ENCODE measurements at places on chromosomes 7 and 10.

- no peak overlapping the region for H3K4me3 ChIP-seq
- no peak for DNase-seq
- peaks cover 37% of the 10 kb centered on the region for H3K4me1 ChIP-seq
- H3K36me3 ChIP-seq: no peaks in the 10 kb centered on the region
- no peaks in the 10 kb centered on the region for H3K27me3 ChIP-seq
These were observed 705.0 kb downstream of the AUTS2 start for GRCh38 chr7:70303309-70303708.

DNA sequence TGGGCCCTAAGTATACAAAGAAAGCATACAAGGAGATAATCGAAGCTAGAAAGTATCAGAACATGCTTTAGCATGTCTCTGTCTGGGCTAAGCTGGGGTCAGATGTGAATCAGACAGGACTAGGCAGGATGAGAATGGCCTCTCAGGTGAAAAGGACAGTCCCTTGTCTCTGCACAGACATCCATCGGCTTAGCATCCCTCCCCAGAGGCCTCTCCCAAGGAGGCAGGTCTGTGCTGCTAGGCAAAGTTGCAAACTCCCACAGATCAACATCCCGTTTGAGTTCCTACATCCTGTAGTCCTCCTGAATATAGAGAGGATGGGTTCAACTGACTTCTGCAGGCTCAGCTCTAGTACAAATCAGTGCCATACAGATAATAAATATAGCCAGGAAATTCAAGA is 24.5 kb downstream of the CHST15 start:
- no peaks in the 10 kb centered on the region for H3K36me3 ChIP-seq
- no peak for DNase-seq
- no peak overlapping the region for H3K27ac ChIP-seq
- peaks cover 6% of the 10 kb centered on the region for H3K27me3 ChIP-seq
- peaks cover 27% of the 10 kb centered on the region for H3K4me1 ChIP-seq

- peaks cover 16% of the 10 kb centered on the region for H3K36me3 ChIP-seq
- peaks cover 37% of the 10 kb centered on the region for H3K4me1 ChIP-seq
- H3K4me3 ChIP-seq: no peak overlapping the region
- no peak overlapping the region for H3K27ac ChIP-seq
- no peak for DNase-seq
These were observed 24.4 kb downstream of the IPMK start for GRCh38 chr10:58243269-58243668.

DNA sequence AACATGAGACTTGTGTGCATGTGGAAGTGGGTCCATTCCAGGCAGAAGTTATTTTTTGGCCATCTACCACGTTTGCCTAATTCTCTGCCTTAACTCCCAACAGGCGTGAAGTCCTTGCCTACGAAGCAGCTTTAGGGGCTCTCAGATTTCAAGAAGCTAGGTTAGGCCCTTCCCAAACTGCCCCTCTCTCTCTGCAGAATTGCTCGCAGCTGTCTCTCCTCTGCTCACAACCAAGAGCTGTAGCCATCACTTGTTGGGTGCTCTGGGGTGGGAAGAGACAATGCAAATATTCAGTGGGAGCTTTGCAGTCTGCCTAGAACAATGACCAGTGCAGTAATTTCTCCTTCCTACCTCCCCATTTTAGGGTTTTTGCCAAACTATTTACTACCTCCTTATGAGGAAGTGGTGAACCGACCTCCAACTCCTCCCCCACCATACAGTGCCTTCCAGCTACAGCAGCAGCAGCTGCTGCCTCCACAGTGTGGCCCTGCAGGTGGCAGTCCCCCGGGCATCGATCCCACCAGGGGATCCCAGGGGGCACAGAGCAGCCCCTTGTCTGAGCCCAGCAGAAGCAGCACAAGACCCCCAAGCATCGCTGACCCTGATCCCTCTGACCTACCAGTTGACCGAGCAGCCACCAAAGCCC is 24.9 kb downstream of the CYP17A1 start:
- no peak overlapping the region for H3K4me3 ChIP-seq
- no peak for DNase-seq
- no peaks in the 10 kb centered on the region for H3K27me3 ChIP-seq

- H3K4me3 ChIP-seq: no peak overlapping the region
- H3K4me1 ChIP-seq: peaks cover 42% of the 10 kb centered on the region
- H3K36me3 ChIP-seq: no peaks in the 10 kb centered on the region
- H3K27me3 ChIP-seq: peaks cover 81% of the 10 kb centered on the region
- no peak overlapping the region for H3K27ac ChIP-seq
These were observed 2.0 kb upstream of the TNRC18 start for GRCh38 chr7:5425507-5426225.

DNA sequence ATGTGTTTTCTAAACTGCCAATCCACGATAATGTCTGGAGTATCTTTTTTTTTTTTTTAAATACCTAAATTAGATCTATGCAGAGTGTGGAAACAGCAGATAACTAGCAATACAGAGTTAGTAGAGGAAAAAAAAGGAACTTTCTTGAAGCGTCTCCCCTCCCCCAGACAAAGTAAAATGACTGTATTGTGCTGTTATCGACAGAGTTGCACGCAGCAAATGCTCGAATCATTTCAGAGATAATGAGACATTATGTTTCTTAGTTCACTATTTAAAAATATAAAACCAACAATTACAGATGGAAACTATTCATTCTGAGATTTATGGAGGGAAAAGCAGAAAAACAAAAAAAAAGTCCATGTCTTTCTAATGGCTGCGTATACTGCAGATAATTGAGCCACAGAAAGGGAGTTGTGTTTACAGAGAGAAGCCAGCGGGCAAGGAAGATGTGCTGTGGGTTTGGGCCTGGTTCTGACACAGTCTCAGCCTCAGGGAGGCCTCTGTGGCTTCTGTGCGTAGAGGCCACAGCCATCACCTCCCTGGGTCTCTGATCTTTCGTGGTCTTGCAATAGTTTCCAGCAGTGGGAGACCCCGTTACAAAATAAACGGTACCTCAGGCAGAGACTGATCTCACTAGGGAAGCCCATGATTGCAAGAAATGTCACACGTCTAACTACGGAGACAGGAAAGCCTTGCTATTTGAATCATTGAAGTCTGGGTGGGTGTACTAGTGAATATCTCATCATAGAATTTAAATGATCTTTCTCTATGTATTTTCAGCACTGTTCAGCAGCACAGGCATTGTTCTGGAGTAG is 19.1 kb upstream of the KLF6 start:
- no peaks in the 10 kb centered on the region for H3K36me3 ChIP-seq
- H3K27me3 ChIP-seq: no peaks in the 10 kb centered on the region
- DNase-seq: peak; percentile 74

- H3K4me3 ChIP-seq: no peak overlapping the region
- peaks cover 20% of the 10 kb centered on the region for H3K27me3 ChIP-seq
- H3K27ac ChIP-seq: no peak overlapping the region
- DNase-seq: no peak
- no peaks in the 10 kb centered on the region for H3K36me3 ChIP-seq
These were observed 11.5 kb downstream of the AUTS2 start for GRCh38 chr7:69609541-69610373.

GRCh38 chr7:45028920-45029344 is 28.9 kb downstream of the CCM2 start:
- no peak for DNase-seq
- peak overlapping the region; percentile 88 for H3K27ac ChIP-seq
- H3K36me3 ChIP-seq: peaks cover 78% of the 10 kb centered on the region

DNA sequence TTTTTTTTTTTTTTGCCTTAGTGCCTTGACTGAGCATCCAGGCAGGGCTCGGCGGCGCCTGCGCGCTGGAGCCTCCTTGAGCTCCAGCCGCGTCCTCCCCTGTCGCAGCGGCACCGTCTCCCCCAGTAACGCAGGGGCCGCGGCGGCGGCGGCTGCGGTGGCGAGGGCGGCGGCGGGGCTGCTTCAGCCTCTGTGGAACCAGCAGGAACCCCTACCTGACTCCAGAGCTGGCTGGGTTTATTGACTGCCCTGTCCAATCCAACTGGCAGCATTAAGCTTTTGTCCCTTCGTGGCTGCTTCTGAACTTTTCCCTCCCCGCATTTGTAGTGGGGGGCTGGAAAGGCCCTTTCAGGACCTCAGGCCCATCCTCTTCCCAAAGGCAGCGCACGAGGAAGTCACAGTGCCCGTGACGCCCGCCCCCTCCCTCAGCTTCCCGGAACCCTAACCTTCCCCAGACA is at the start of gene GPR85:
Gene GPR85, minus strand, starts transcription at position 397 of the 458 bp plus-strand sequence. CDS start 2,106 bp downstream, outside the sequence.
- peak within 1 kb of the TSS; percentile 56 for H3K4me3 ChIP-seq
- no peak within 1 kb of the TSS for H3K27ac ChIP-seq
- H3K4me1 ChIP-seq: peaks cover 6% of the 10 kb centered on the region
- peak; percentile 47 for DNase-seq

DNA sequence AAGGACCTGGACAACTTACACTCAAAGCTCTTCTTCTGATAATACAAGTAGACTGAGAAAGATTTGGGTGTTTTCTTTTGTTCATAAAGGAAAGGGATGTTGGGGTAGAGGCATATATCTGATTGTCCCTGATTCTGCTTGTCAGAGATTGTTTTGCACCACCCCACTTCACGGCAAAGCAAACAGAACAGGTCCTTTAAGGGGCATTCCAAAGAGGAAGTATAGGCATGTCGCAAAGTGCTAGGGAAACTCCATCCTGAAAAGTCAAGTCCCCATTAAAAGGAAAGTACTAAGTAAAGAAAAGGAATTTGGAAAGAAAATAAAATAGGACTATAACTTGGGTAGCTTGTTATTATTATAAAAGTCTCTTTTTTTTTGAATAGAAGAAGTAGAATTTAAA is 233.0 kb downstream of the DNAJB9 start:
- no peak overlapping the region for H3K4me3 ChIP-seq
- no peak for DNase-seq
- H3K36me3 ChIP-seq: no peaks in the 10 kb centered on the region
- peaks cover 3% of the 10 kb centered on the region for H3K27me3 ChIP-seq
- no peak overlapping the region for H3K27ac ChIP-seq
- H3K4me1 ChIP-seq: no peaks in the 10 kb centered on the region

GRCh38 chr10:48453451-48454301 is 147.2 kb downstream of the MAPK8 start:
- no peaks in the 10 kb centered on the region for H3K36me3 ChIP-seq
- H3K4me1 ChIP-seq: no peaks in the 10 kb centered on the region
- DNase-seq: peak; percentile 20
- H3K4me3 ChIP-seq: no peak overlapping the region
- H3K27ac ChIP-seq: no peak overlapping the region
- H3K27me3 ChIP-seq: peaks cover 6% of the 10 kb centered on the region

DNA sequence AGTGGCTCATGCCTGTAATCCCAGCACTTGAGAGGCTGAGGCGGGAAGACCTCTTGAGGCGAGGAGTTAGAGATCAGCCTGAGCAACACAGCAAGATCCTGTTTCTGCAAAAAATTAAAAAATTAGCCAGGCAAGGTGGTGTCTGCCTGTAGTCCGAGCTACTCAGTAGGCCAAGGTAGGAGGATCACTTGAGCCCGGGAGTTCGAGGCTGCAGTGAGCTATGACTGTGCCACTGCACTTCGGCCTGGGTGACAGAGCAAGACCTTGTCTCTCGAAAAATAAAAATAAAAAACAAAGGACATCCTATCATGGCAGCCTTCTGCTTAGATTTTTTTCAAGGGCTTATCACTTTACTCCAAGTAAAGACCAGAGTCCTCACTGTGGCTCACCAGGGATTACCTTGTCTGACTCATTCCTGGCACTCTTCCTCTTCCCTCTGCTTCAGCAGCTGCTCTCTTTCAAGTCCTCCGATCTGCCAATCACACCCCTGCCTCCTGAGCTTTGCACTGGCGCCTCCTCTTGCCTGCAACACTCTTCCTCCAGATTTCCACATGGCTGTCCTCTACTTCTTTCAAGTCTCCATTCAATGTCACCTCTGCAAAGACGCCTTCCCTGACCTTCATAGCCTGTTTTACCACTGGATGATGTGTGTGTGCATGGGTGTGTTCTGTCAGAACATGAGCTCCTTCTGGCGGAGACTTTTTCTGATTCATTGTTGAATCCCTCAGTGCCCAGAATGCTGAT is 7.7 kb downstream of the PRTFDC1 start:
- H3K27me3 ChIP-seq: no peaks in the 10 kb centered on the region
- H3K4me3 ChIP-seq: no peak overlapping the region
- H3K36me3 ChIP-seq: no peaks in the 10 kb centered on the region
- DNase-seq: no peak
- H3K27ac ChIP-seq: no peak overlapping the region

DNA sequence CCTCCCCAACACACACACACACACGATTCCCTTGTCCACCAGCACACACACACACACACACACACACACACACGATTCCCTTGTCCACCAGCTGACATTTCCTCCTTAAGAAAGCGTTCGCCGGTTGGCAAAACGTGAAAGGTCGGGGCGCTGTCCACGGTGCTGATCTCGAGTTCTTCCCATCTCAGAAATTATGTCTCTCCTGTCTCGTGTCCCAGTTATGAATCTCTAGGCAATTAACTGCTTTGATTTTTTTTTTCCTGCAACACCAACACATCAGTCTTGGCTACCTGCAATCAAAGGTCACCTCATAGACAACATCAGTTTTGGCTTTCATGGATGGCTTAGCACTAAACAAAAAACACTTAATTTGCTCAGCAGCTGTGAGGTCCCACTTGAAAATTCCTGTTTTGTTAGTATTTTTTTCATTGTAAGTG is 1.9 kb downstream of the INA start:
- H3K4me1 ChIP-seq: peaks cover 14% of the 10 kb centered on the region
- no peak overlapping the region for H3K4me3 ChIP-seq
- peak; percentile 57 for DNase-seq
- H3K36me3 ChIP-seq: no peaks in the 10 kb centered on the region
- no peak overlapping the region for H3K27ac ChIP-seq

DNA sequence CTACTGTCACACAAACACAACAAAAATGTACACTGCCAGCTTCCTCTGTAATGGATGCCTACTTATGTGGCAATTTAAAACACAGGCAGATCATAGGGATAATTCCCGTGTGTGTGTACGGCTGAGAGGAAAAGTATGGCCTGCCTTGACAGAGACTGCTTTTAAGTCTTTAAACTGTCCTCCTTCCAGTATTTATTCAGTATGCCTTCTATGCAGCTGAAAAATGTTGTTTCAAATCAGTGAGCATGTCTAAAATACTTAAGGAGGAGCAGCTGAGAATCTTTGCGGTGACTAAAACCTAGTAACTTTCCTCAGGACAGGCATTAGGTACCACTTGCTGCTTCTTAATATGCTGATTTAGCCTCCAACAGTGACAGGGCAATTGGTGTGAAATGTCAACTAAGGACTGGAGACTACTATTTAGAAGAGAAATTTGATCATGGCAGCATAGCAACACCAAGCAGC is 126.3 kb downstream of the CACNA2D1 start:
- H3K4me3 ChIP-seq: no peak overlapping the region
- H3K36me3 ChIP-seq: no peaks in the 10 kb centered on the region

- peaks cover 2% of the 10 kb centered on the region for H3K36me3 ChIP-seq
- H3K4me3 ChIP-seq: no peak overlapping the region
- DNase-seq: no peak
- peaks cover 22% of the 10 kb centered on the region for H3K4me1 ChIP-seq
- no peaks in the 10 kb centered on the region for H3K27me3 ChIP-seq
These were observed 3.5 kb downstream of the SH2D4B start for GRCh38 chr10:80540981-80541750.

GRCh38 chr7:134954197-134955082 is 31.9 kb upstream of the AGBL3 start:
- H3K4me3 ChIP-seq: no peak overlapping the region
- H3K27ac ChIP-seq: no peak overlapping the region
- H3K36me3 ChIP-seq: no peaks in the 10 kb centered on the region
- H3K27me3 ChIP-seq: no peaks in the 10 kb centered on the region
- peaks cover 4% of the 10 kb centered on the region for H3K4me1 ChIP-seq

- no peaks in the 10 kb centered on the region for H3K36me3 ChIP-seq
- H3K4me1 ChIP-seq: peaks cover 19% of the 10 kb centered on the region
- peaks cover 27% of the 10 kb centered on the region for H3K27me3 ChIP-seq
- no peak overlapping the region for H3K27ac ChIP-seq
- H3K4me3 ChIP-seq: no peak overlapping the region
- DNase-seq: no peak
These were observed 523.6 kb downstream of the KIF20B start for GRCh38 chr10:90224791-90225566.

- no peak for DNase-seq
- H3K4me1 ChIP-seq: peaks cover 63% of the 10 kb centered on the region
- H3K27me3 ChIP-seq: no peaks in the 10 kb centered on the region
- H3K27ac ChIP-seq: peak overlapping the region; percentile 92
- H3K4me3 ChIP-seq: peak overlapping the region; percentile 51
These were observed 30.4 kb upstream of the PPIF start for GRCh38 chr10:79316671-79317431.

All from activated T-cell treated with anti-CD3 and anti-CD28 coated beads, Interleukin-2, amount 50 U/mL, for 24 hours (primary cell).